NCI-H1105 (cell line): ENCODE measurements at places on chromosomes 12 and 14.

- DNase-seq, result no peak
These were observed 291.9 kb downstream of the SOX5 start for GRCh38 chr12:23657598-23657997.

DNA sequence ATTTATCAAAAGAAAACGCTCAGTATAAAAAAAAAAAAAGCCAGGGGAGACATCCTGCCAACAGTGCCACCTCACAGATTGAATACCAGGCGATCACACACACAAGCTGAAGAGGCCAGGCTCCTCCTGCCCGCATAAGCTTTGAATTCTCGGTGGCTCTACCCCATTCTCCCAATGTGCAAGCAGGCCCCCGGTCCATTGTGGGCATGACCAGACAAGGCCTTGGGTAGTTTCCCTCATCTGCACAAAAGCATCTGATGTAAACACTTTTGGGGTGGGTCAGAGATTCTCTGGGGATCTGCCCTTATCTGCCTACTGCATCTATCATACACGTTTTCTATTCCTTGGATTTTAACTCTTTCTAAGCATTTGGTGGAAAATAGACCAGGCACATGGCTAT is 16.2 kb downstream of the KLRF2 start:
- DNase-seq, result no peak

GRCh38 chr12:15701206-15701605 is 88.0 kb downstream of the EPS8 start:
- DNase-seq, result no peak

DNA sequence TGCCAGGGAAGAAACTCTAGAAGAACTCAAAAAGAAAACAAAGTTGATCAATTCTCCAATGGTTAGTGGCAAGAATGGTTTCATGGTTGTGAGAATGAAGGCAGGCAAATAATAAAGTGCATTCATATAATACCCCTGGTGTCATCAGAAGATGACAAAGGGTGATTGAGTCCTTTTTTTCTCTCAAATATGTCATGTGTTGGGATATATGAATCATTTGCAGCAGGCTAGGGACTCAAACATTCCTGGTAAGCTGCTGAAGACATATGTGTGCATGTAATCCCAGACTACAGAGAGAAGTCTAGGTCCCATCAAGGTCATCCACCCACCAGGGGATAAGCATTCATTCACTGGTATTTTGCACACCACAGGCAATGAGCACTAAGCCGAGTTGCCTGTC is 82.4 kb upstream of the MYF6 start:
- no peak for DNase-seq

- no peak for DNase-seq
These were observed 19.0 kb upstream of the ANKRD9 start for GRCh38 chr14:102528431-102529170.

- no peak for DNase-seq
These were observed 3.5 kb downstream of the WNT10B start for GRCh38 chr12:48967991-48968390.
